PC-3 (cell line): ENCODE measurements at places on chromosomes 7 and 10. TPM values are rescaled to one million over a fixed set of nuclear protein-coding genes. Genes with fewer than 3 reads are reported as not detected.
A peak's percentile ranks its signal among the peaks of the same experiment; 100 is the strongest.

GRCh38 chr7:1845536-1846311 is 175.6 kb downstream of the ELFN1 start:
- H3K27me3 ChIP-seq, result no peaks in the 10 kb centered on the region
- no peak for DNase-seq
- no peaks in the 10 kb centered on the region for H3K36me3 ChIP-seq
- no peak overlapping the region for H3K4me3 ChIP-seq

DNA sequence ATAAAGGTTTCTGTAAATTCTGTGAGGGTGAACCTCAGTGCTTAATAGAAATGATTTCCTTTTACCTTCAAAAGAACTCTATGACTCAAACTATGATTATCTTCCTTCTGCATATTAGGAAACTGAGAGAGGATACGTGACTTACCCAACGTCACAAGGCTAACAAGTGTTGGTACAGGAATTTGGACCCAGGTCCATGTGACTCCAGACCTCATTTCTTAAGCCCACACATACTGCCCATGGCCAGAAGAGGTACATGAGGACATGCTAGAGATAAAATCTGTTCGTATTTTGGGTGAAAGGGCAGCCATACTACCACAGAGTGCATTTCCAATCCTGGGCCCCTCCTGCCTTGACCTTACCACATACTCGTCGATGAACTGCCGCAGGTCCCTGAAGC is 61.5 kb upstream of the TM9SF3 start:
- H3K27ac ChIP-seq, result no peak overlapping the region
- no peaks in the 10 kb centered on the region for H3K36me3 ChIP-seq
- DNase-seq, result no peak
- H3K4me3 ChIP-seq, result no peak overlapping the region
- H3K4me1 ChIP-seq, result no peaks in the 10 kb centered on the region

DNA sequence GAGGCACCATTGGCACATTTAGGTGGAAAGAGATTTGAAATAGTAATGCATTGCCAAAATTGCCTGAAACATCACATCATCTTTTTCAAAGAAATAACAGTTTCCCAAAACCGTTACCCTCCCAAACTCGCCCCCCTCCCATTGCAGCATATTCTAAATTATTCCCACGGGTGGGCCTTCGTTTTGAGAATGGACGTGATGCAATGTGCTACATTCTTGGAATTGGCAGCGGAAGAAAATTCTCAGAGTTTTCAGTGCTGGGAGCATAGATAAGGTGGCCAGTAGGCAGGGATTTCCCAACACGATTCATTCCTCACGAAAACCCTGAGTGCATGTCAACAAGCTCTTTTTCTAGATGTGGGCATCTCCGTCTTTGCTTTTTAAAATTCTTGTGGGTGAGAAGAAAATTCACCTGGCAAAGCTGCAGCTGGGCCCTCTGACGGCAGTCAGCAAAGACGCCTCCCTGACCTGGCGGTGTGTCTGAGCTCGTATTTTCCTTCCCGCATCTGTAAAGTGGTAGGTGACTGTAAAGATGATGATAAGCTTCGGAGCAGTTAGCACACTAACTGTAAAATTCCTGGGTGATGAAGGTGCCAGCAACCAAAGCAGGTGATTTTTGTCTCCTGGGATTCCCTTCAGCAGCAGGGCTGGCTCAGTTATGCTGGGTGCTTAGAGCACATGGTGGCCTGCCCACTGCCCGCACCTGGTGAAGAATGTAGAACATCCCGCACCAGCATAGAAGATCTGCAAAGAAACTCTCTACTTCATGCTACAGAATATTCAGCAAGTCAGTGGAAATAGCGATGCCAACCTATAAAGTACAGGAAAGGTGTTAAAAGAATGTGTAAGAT is 141.9 kb upstream of the KLF6 start:
- no peaks in the 10 kb centered on the region for H3K27me3 ChIP-seq
- no peaks in the 10 kb centered on the region for H3K36me3 ChIP-seq
- no peak overlapping the region for H3K4me3 ChIP-seq
- H3K27ac ChIP-seq, result no peak overlapping the region
- H3K4me1 ChIP-seq, result peaks cover 13% of the 10 kb centered on the region
- no peak for DNase-seq

The MYL10 gene
- 0.69 TPM in 1 of 2 replicates, not detected in the other for total RNA-seq

DNA sequence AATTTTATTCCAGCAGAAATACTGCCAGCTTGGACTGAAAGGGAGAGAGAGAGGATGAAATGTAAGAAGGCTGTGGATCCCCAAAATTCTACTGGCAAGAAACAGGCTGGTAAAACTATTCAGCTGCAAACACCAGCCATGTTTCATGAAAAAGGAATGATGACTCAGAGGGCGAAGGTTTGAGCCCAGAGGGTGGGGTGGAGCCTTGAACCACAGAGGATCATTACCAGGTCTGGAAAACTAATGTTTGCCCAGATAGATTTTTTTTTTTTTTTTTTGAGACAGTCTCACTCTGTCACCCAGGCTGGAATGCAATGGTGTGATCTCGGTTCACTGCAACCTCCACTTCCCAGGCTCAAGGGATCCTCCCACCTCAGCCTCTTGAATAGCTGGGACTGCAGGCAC is 41.7 kb upstream of the NRF1 start:
- no peaks in the 10 kb centered on the region for H3K36me3 ChIP-seq
- peak; percentile 93 for DNase-seq
- no peaks in the 10 kb centered on the region for H3K27me3 ChIP-seq
- H3K4me1 ChIP-seq, result peaks cover 12% of the 10 kb centered on the region
- H3K27ac ChIP-seq, result peak overlapping the region; percentile 63

GRCh38 chr7:138158739-138159528 is 82.7 kb downstream of the AKR1D1 start:
- no peaks in the 10 kb centered on the region for H3K27me3 ChIP-seq
- H3K36me3 ChIP-seq, result no peaks in the 10 kb centered on the region
- H3K4me1 ChIP-seq, result peaks cover 4% of the 10 kb centered on the region; the same call in 1 of the 2 replicates
- no peak overlapping the region for H3K4me3 ChIP-seq
- no peak for DNase-seq

The KAZALD1 gene
- 24.9 and 25.1 TPM in 2 replicates for total RNA-seq

The TMEM225B gene
- total RNA-seq, result not detected in 2 replicates

DNA sequence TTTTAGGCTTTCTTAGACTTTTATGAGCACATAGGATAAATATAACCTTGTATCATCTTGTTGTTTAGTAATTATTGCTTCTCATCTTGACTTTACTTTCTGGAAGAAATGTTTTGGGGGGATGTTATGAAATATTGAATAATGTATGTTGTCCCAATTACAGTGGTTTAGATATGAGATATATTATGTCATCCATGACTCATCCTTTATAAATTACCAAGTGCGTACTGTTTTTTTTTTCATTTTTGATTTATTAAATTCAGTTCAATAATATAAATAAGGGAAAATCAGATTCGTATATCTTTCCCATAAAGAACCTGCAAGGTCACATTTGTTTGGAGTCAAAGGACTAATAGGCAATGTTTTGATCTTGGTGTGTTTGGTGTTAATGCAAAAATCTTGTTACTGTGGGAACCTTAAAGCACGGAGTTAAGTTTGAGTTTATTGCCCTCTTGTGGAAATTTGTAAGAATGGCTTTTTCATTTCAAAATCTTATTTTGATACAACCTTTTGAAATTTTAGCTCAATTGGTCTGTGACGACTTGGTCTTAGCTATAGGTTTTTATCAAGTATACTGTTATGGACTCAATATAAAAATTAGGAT is 108.6 kb downstream of the SRI start:
- no peak overlapping the region for H3K27ac ChIP-seq
- H3K4me1 ChIP-seq, result no peaks in the 10 kb centered on the region
- H3K27me3 ChIP-seq, result no peaks in the 10 kb centered on the region
- no peaks in the 10 kb centered on the region for H3K36me3 ChIP-seq
- no peak overlapping the region for H3K4me3 ChIP-seq

The OR2A7 gene
- 0.69 TPM in 2 replicates for total RNA-seq

The GSDME gene
- 12.0 and 16.6 TPM in 2 replicates for total RNA-seq

- no peak overlapping the region for H3K27ac ChIP-seq
- DNase-seq, result no peak
- peaks cover 21% of the 10 kb centered on the region for H3K27me3 ChIP-seq
- H3K36me3 ChIP-seq, result no peaks in the 10 kb centered on the region
Observed at GRCh38 chr7:128124786-128125185, 93.5 kb upstream of the LRRC4 start.

The CTTNBP2 gene
- 1.0 and 1.1 TPM in 2 replicates for total RNA-seq

DNA sequence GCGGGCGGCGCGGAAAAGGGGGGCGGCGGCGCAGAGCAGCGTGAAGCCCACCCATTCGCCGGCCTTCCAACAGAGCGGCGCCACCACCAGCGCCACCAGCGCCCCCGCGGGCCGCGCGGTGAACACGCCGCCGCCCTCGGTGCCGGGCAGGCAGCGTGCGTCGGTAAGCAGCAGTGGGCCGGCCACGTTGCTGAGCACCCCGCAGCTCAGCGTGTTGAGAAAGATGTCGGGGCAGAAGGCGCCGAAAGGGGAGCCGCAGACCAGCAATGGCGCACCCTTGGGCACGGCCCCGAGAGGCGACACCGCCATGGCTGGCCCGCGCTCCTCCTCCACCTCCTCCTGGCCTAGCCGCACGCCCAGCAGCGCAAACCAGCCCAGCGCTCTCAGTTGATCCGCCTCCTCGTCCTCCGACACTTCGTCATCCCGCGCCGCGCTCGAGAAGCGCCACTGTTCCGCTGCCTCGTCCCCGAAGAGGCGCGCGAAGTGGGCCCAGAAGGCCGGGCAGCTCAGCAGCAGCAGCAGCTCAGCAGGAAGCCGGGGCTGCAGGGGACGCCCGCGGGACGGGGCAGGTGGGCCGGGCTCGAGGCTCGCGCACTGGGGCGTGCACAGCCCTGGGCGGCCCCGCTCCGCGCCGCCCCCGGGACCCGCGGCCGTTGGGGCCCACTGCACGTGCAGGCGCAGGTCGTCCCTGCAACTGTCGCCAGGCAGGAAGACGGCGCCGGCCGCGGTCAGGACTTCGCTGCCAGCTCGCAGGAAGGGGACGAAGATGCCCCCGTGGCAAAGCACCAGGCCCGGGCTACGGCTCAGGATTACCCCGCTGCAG is 623 bp downstream of the TYSND1 start:
- peak overlapping the region; percentile 57 for H3K27ac ChIP-seq
- peaks cover 21% of the 10 kb centered on the region for H3K4me1 ChIP-seq
- peaks cover 29% of the 10 kb centered on the region for H3K36me3 ChIP-seq

GRCh38 chr7:3092468-3092867 is 48.8 kb upstream of the CARD11 start:
- DNase-seq, result no peak
- H3K27me3 ChIP-seq, result no peaks in the 10 kb centered on the region
- no peak overlapping the region for H3K27ac ChIP-seq
- H3K4me1 ChIP-seq, result no peaks in the 10 kb centered on the region
- no peaks in the 10 kb centered on the region for H3K36me3 ChIP-seq

The DLG5 gene
- 118 and 158 TPM in 2 replicates for total RNA-seq

The SPDYE1 gene
- not detected in 2 replicates for total RNA-seq

DNA sequence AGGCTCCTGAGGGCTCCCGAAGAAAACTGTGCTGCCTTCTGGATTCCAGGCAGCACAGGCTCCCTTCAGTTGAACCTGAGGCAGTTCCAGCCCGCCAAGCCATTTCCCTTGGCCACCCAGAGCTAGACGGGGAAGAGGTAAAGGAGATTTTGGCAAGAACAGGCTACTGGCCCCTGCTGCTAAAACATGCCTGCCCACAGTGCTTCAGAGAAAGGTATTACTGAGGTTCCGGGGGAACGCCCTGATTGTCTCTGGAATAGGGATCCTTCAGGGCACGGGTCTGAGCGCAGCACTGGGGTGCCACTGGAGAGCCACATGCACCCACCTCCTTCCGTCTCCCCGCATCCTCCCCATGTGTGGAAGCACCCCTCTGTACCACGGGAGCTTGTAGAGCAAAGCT is 247.4 kb downstream of the BAMBI start:
- no peak overlapping the region for H3K4me3 ChIP-seq
- DNase-seq, result no peak
- peaks cover 8% of the 10 kb centered on the region for H3K4me1 ChIP-seq
- H3K36me3 ChIP-seq, result no peaks in the 10 kb centered on the region
- H3K27me3 ChIP-seq, result no peaks in the 10 kb centered on the region

- DNase-seq, result no peak
- H3K4me1 ChIP-seq, result no peaks in the 10 kb centered on the region
- no peak overlapping the region for H3K4me3 ChIP-seq
- H3K27me3 ChIP-seq, result peaks cover 8% of the 10 kb centered on the region; the same call in 1 of the 2 replicates
- no peak overlapping the region for H3K27ac ChIP-seq
- no peaks in the 10 kb centered on the region for H3K36me3 ChIP-seq
Observed at GRCh38 chr7:37068902-37069301, 344.6 kb upstream of the AOAH start.

DNA sequence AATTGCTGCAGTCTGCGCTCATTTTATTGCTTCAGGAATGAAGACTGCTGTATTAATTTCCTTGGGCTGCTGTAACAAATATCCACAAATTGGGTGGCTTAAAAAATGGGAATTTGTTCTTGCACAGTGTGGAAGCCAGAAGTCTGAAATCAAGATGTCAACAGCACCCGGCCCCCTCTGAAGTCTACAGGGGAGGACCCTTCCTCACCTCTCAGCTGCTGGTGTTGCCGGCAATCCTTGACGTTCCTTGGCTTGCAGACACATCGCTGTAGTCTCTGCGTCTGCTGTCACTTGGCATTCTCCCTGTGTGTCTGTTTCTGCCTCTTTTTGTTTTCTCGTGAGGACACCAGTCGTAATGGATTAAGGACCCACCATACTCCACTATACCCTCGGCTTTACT is 166.2 kb downstream of the PTPN20 start:
- no peak overlapping the region for H3K27ac ChIP-seq
- H3K4me1 ChIP-seq, result peaks cover 6% of the 10 kb centered on the region
- peaks cover 8% of the 10 kb centered on the region; the same call in 1 of the 2 replicates for H3K27me3 ChIP-seq
- H3K4me3 ChIP-seq, result no peak overlapping the region

The PAX4 gene
- not detected in 2 replicates for total RNA-seq

The WIPF3 gene
- 3.3 and 3.4 TPM in 2 replicates for total RNA-seq

GRCh38 chr10:33199731-33200232 is 134.7 kb downstream of the NRP1 start:
- H3K27ac ChIP-seq, result peak overlapping the region; percentile 26
- H3K4me3 ChIP-seq, result no peak overlapping the region
- H3K4me1 ChIP-seq, result peaks cover 57% of the 10 kb centered on the region
- DNase-seq, result peak; percentile 98
- H3K36me3 ChIP-seq, result peaks cover 85% of the 10 kb centered on the region

- H3K27me3 ChIP-seq, result no peaks in the 10 kb centered on the region
- H3K4me3 ChIP-seq, result peak overlapping the region; percentile 86
- H3K27ac ChIP-seq, result peak overlapping the region; percentile 52
- peaks cover 10% of the 10 kb centered on the region for H3K36me3 ChIP-seq
- peaks cover 17% of the 10 kb centered on the region for H3K4me1 ChIP-seq
Observed at GRCh38 chr7:74084722-74085578, 1.3 kb downstream of the LIMK1 start.

The FAM25A gene
- 6.6 and 11.4 TPM in 2 replicates for total RNA-seq

The TMEM236 gene
- total RNA-seq, result 0.04 TPM in 1 of 2 replicates, not detected in the other

GRCh38 chr10:125640653-125641052 is 42.3 kb downstream of the TEX36 start:
- H3K27me3 ChIP-seq, result peaks cover 21% of the 10 kb centered on the region; the same call in 1 of the 2 replicates
- no peak overlapping the region for H3K27ac ChIP-seq
